ENCODE measurements at places on chromosomes 2 and 18. TPM values are rescaled to one million over a fixed set of nuclear protein-coding genes. Genes with fewer than 3 reads are reported as not detected.

The MSH6 gene
- total RNA-seq, result 25.2 TPM

The CNDP1 gene
- under 0.01 TPM for total RNA-seq

The SKOR2 gene
- total RNA-seq, result not detected

The NCKAP5 gene
- total RNA-seq, result 9.3 TPM

The RNF125 gene
- total RNA-seq, result 2.3 TPM

The DSG2 gene
- 123 TPM for total RNA-seq

The C2orf42 gene
- 20.2 TPM for total RNA-seq

The CROCC2 gene
- total RNA-seq, result not detected

The ALPG gene
- total RNA-seq, result not detected

The IL1RL1 gene
- not detected for total RNA-seq

The UGT1A8 gene
- not detected for total RNA-seq

The SCYGR4 gene
- total RNA-seq, result not detected

The CYTIP gene
- total RNA-seq, result not detected

The ECEL1 gene
- total RNA-seq, result not detected

The ANKRD36B gene
- 22.5 TPM for total RNA-seq

The DPP4 gene
- total RNA-seq, result 7.8 TPM

The IL1F10 gene
- total RNA-seq, result not detected

The ABCG5 gene
- total RNA-seq, result not detected

The FAM124B gene
- not detected for total RNA-seq

The LAMA3 gene
- total RNA-seq, result 2,471 TPM

The TBR1 gene
- under 0.01 TPM for total RNA-seq

The RAB6C gene
- not detected for total RNA-seq

The COL6A3 gene
- 0.05 TPM for total RNA-seq

The DSC3 gene
- 272 TPM for total RNA-seq

All from mammary epithelial cell (primary cell).